Skeletal muscle tissue (tissue), 5 donors: ENCODE measurements at places on chromosomes 5 and 9. TPM values are rescaled to one million over a fixed set of nuclear protein-coding genes. Genes with fewer than 3 reads are reported as not detected.

Gene PLAC8L1
- not detected for total RNA-seq

Gene GFPT2
- 9.9 TPM for total RNA-seq

Gene ADAMTS16
- 5.7 TPM for total RNA-seq

Gene CTXN3
- 1.0 TPM for total RNA-seq

Gene PIP5KL1
- not detected for total RNA-seq

Gene CHSY3
- 12.5 TPM for total RNA-seq

Gene BARHL1
- not detected for total RNA-seq

Gene CA9
- total RNA-seq: under 0.01 TPM

Gene TTC39B
- total RNA-seq: 4.2 TPM

Gene CDKN2A
- total RNA-seq: not detected

Gene ENC1
- total RNA-seq: 35.5 TPM

Gene PCDHGA5
- 2.1 TPM for total RNA-seq

Gene FOXD4L6
- not detected for total RNA-seq

Gene PCSK1
- not detected for total RNA-seq

Gene TIMD4
- 3.1 TPM for total RNA-seq

Gene DMRT1
- total RNA-seq: not detected
